H9 (cell line): ENCODE measurements at places on chromosomes 1 and 21. TPM values are rescaled to one million over a fixed set of nuclear protein-coding genes. Genes with fewer than 3 reads are reported as not detected.

GRCh38 chr1:23791516-23792047 lies 637 bp downstream of the LYPLA2 start:
- peak; percentile 82 for DNase-seq

- no peak for DNase-seq
Measured at GRCh38 chr1:115539061-115539460, 102.7 kb upstream of the VANGL1 start.

GRCh38 chr1:40281853-40282252 lies 23.8 kb downstream of the ZMPSTE24 start:
- no peak for DNase-seq

GRCh38 chr1:234979296-234980279 lies 149.0 kb downstream of the TOMM20 start:
- DNase-seq: no peak

GRCh38 chr21:22554690-22555316 lies 1556.6 kb downstream of the NCAM2 start:
- DNase-seq: no peak

DNA sequence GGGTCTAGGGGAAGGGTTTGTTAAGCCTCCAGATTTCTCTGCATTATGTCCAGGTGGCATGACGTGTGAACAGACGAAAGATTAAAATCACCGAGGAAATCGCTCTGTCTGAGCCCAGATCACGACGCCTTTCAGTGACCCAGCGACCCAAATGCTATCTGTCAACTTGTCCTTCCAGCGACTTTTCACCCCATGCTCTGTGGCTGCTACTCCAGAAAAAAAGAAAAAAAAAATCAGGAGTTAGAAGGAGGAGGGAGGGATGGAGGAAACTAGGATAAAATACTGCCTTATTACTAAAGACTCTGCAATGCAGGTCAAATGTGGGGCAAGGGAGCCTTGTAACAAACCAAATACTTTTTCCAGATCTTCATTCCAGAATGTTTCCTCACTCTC lies 352.0 kb downstream of the NUF2 start:
- no peak for DNase-seq

- DNase-seq: peak; percentile 86
Measured at GRCh38 chr1:54310439-54311328, 95.5 kb downstream of the SSBP3 start.

DNA sequence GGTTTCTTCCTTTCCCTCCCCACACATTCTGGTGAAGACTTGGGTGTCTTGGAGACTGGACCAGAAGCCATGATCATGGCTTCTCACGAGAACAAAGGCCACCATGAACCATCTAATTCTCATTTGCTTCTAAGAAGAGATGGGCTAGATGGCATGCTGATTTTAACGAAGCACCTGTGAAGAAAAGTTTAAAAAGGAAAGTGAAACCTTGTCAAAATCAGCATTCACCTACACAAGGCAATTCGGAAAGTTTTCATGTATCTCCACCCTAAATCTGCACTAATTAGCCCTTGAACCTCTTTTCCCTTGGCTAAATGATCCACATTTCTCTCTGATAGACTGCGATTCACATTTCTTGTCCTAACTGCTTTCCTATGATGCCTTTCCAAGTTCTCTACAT lies 114.3 kb upstream of the RAVER2 start:
- DNase-seq: no peak

Gene MATN1
- total RNA-seq: not detected in 2 replicates
